ENCODE measurements at places on chromosomes 5 and 9.
A peak's percentile ranks its signal among the peaks of the same experiment; 100 is the strongest.

DNA sequence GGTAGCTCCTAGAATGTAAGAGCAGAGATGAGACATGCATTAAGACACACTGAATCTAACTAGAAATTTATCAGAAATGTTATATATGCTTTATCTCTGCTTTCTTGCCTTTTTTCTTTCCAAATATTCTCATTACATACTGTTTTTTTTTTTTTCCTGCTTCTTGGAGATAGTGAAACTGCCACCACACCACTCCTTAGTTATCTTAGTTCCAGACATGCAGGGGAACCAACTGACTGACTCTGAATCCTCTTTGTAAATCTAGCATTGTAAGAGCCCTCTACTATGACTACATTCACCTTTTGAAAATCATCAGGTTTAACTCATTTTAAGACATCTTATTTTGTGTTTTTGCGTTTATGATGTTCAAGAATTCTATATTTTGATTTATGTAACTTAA is 181.3 kb upstream of the ST8SIA4 start:
- DNase-seq: no peak

- DNase-seq: no peak
Observed at GRCh38 chr5:179495906-179496455, 54.4 kb upstream of the RUFY1 start.

GRCh38 chr5:2894736-2895135 is 143.3 kb upstream of the IRX2 start:
- no peak for DNase-seq

DNA sequence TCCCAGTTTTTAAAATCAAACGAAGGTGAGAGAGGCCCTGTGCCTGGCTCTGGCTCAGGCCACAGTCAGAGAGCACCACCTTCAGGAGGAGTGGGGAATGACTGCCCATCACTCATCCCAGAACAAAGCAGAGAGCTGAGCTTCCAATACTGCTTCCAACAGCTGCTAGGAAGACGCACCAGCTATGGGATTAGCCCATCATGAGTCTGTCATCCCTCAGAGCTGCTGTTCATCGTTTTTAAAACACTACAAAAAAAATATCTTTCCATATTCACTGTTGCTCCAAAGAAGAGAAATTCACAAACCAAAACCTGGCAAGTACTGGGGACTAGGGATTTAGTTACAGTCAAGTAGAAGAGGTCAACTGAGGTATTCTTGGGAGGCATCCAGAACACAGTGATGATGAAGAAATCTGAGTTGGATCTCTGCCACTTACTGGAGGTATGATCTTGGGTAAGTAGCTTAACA is 102.4 kb downstream of the CDK5RAP2 start:
- peak; percentile 62 for DNase-seq

- no peak for DNase-seq
Observed at GRCh38 chr9:115285836-115286235, 167.9 kb upstream of the TNC start.

- DNase-seq: peak; percentile 6
Observed at GRCh38 chr9:94937214-94937903, 210.9 kb downstream of the AOPEP start.

DNA sequence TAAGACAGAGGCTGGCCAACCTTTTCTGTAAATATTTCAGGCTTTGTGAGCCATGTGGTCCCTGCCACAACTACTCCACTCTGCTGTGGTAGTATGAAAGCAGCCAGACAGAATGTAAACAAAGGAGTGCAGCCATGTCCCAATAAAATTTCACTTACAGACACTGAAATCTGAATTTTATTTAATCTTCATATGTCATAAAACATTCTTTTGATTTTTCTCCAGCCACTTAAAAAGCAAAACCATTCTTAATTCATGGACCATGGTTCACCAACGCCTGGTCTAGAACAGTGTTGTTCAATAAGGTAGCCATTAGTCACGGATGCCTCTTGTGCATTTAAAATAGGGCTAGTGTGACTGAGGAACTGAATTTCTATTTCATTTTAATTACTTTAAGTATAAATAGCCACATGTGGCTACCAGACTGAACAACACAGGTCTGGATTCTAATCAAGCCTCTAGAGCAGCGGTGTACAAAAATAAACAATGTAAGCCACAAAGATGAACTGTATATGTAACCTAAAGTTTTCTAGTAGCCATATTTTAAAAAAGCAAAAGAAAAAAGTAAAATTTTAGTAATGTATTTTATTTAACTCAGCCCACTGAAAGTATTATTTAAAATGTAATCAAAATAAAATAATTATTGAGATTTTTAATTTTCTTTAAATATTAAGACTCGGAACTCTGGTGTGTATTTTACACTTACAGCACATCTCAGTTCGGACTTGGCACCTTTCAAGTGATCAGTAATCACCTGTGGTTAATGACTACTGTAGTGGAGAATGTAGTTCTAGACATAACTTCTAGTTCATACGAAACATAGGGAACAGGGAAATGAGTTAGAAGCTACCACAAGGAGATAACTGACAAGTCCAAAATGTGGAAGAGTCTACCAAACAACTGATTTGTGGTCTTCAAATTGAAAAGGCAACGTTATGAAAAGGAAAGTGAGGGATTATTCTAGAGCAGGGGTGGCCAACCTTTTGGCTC is 14.3 kb downstream of the GEMIN5 start:
- DNase-seq: no peak

GRCh38 chr5:61575103-61575502 is 243.0 kb downstream of the ZSWIM6 start:
- peak; percentile 25 for DNase-seq

GRCh38 chr9:121696930-121697329 is 45.5 kb downstream of the DAB2IP start:
- no peak for DNase-seq

DNA sequence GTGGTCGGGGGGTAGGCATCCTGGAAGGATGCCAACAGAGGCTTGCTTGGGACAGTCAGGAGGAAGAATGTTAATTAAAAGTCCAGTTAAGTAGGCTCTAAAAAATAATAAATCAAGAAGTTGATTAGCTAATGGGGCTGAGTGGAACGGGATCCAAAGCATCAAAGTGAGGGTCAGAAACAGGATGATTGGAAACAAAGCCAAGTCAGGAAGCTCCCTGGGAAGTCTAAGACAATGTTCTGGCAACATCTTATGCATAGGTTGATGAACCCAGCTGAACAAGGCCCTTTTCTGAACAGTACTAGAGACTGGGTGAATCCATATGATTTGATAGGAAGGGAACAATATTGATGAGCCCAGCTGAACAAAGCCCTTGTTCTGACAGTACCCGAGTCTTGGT is 50.2 kb upstream of the STARD4 start:
- DNase-seq: no peak

GRCh38 chr5:36743891-36744772 is 132.4 kb upstream of the NIPBL start:
- DNase-seq: no peak

GRCh38 chr9:82883436-82883835 is 179.5 kb downstream of the RASEF start:
- DNase-seq: no peak

- DNase-seq: no peak
Observed at GRCh38 chr5:171720086-171720485, 65.5 kb upstream of the SMIM23 start.

DNA sequence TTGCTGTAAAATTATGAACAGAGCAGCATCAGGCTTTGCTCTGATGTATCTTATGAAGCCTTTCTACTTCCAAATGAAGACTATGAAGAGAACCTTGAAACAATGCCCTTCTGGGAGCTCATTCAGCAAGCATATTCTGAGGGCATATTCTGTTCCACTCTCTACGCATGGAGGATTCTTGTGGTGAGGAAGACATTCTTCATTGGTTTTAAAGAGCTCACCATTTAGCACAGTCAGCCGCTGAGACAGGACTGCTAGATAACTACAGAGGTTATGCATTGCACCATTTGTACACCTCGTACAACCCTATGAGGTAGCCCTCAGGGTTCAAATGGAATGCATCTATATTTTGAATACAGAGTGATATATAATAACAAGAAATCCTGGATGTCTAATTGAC is 61.0 kb downstream of the INVS start:
- no peak for DNase-seq

- DNase-seq: no peak
Observed at GRCh38 chr5:68446487-68446894, 230.9 kb downstream of the PIK3R1 start.

- DNase-seq: no peak
Observed at GRCh38 chr9:2688636-2689035, 28.7 kb upstream of the KCNV2 start.

DNA sequence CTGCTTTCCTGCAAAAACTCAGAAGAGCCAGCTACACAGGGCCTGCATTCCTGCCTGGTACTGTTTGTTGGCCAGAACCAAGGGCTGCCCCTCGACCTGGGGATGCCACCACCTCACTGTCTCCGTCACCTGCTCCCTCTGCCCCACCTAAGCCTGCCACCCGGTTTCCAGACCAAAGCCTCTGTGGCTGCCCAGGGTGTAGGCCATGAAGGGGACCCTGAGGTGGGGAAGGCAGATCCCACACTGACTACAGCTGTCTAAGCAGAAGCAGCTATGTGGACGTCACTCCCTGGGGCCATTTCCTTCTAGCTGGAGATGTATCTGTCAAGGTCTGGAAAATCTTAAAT is 35.8 kb downstream of the RASGEF1C start:
- DNase-seq: no peak

- no peak for DNase-seq
Observed at GRCh38 chr5:89232139-89232603, 349.2 kb upstream of the MEF2C start.

GRCh38 chr5:89120719-89121118 is 237.7 kb upstream of the MEF2C start:
- no peak for DNase-seq

- no peak for DNase-seq
Observed at GRCh38 chr9:122420315-122420714, 49.5 kb downstream of the PTGS1 start.

DNA sequence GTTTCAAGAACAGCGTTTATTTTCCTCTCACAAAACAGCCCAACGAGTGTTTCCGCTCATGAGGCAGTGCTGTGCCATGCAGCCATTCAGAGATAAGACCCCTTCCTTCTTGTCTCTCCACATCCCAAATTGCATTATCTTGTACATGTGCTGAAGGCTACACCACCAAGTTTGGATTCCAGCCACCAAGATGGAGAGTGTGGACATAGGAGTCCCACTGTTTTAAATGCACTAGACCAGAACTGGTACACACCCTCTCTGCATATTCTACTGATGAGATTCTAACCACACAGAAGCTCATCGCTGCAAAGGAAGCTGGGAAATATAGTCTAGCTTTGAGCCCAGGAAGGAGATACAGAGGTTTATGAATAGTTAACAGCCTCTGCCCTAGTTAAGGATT is 509.4 kb downstream of the NFIB start:
- DNase-seq: no peak

- DNase-seq: no peak
Observed at GRCh38 chr9:31248156-31248555, 1136.3 kb upstream of the ACO1 start.

- DNase-seq: no peak
Observed at GRCh38 chr9:99076483-99077171, 28.3 kb upstream of the TGFBR1 start.

DNA sequence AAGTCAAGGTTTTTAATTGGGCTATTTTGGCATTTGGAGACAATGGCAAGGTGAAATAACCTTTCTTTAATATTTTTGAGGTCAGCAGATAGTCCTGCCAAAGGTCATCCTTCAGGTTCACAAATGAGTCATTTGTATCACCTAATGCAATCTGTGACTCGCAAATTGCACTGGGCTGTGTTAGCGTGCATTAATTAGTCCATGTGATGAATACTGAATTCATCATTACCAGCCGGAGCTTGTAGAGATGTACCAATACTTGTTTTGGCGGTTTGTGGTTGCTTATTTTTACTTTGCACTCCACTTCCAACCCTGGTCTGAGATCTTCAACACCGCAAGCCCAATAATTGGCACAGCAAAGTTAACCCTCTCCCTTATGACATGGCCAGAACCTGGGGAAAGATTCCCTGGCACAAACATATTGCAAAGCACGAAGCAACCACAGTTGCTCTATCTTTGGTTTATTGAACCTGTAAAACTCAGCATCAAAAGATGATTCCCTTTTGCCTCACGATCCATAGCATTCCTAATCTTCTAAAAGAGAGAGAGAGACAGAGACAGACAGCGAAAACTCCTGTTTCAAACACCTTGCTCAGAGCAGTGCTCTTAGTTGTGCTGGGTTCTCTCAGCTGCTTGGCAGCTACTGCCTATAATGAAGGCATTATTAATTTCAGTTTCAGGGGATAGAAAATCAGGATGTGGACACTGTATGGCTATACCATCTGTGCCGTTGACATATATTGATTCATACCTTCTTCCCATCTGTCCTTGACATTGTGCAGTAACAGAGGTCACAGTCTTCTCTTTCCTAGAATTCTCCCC is 178.1 kb downstream of the EBF1 start:
- DNase-seq: no peak

GRCh38 chr5:8461543-8461942 is 592.6 kb downstream of the MTRR start:
- no peak for DNase-seq

DNA sequence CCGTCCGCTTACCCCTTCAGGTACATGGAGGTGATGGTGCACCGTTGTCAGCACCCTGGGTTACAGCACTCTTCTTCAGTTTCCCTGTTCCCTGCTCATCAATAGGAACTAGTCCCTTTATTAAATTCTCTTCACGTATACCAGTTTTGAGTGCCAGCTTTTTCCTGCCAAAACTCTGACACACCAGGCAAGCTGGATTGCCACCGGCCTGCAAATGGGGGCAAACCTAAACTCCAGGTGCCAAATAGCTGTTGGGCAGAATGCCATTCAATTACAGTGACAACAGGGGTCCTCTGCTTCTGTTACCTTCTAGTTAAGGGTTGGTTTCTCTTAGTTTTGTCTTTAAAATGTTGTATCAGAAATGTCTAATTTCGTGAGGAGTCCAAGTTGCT is 400.4 kb downstream of the OSTF1 start:
- DNase-seq: no peak

DNA sequence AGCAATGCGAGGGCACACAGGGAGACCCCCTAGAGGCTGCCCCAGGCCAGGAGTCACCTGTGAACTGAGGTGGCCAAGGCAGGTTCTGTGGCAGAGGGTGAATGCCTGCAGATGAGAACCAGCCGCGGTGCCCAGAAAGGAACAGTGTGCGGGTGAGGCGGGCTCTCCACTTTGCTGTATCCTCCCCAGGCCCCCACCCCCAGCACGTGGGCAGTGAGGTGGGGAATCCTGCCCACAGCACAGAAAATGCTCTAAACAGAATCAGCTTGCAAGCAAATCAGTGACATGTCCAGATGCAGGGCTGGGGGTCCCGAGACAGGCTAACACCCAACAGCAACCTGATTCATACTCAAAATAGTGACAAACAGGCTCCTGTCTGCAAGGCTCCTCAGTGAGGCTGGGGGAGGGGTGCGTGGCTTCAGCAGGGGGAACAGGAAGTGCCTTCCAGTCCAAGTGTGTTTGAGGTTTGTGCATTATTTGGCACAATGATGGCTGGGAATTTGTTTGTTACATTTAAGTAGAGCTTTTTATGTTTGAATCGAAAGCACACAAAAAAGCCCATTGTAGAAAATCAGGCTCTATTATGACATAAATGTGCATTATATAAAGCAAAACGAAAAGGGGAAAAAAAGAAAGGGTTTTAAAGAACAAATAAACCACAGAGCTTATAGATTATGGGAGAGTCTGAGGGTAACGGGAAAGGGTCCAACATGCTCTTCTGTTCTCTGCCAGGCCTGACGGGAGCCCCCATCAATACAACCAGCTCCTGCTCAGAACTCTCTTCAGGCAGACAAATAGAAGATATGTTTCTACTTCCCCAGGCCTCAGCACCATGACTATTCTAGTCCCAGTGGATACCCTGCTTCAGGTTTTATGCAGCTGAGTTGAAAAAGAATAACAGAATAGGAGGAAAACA is 201.3 kb downstream of the HSD17B3 start:
- DNase-seq: peak; percentile 12
